ENCODE measurements at places on chromosomes 4 and X. TPM values are rescaled to one million over a fixed set of nuclear protein-coding genes. Genes with fewer than 3 reads are reported as not detected.

The ARFIP1 gene
- 23.2 TPM for polyA plus RNA-seq

GRCh38 chrX:152819266-152819665 lies 11.3 kb downstream of the CETN2 start:
- DNase-seq, result no peak

The TLR6 gene
- polyA plus RNA-seq, result 0.62 TPM

GRCh38 chrX:114178126-114178525 lies 405.8 kb upstream of the HTR2C start:
- no peak for DNase-seq

DNA sequence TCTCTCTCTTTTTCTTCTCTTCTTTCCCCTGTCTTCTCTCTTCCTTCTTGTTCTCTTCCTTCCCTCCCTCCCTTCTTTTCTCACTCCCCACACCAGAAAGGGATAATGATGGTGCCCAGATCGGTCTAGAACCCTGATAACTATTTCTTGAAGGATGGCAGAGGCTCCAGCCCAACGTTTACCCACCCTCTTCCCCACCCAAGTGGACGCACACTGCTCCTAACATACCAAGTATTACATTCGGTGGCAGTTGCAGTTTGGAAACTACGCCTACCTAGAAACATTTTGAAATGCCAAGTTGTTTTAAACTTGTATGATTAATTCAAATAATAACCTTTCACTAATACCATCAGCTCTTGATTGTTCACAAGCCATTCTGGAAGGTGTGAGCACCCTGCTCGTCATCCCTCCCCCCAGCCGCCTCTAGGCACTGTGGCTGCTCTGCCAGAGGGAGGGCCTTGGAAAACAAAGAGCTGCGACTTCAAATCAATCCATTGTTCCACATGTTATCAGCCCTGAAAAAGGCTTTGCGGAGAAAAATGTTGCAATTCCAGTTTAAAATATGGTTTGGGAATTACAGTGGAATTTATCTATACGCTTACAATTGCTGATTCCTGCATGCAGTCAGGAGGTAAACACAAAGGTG lies 1017.5 kb upstream of the TENM3 start:
- DNase-seq, result no peak

GRCh38 chrX:12741416-12741815 lies 49.8 kb upstream of the PRPS2 start:
- DNase-seq, result no peak

GRCh38 chr4:144666539-144667175 lies 20.7 kb downstream of the HHIP start:
- no peak for DNase-seq

- no peak for DNase-seq
Observed at GRCh38 chr4:48343551-48343950, 2.2 kb downstream of the SLAIN2 start.

The TRPC5OS gene
- 0.13 TPM for polyA plus RNA-seq

The PLAC1 gene
- polyA plus RNA-seq, result not detected

DNA sequence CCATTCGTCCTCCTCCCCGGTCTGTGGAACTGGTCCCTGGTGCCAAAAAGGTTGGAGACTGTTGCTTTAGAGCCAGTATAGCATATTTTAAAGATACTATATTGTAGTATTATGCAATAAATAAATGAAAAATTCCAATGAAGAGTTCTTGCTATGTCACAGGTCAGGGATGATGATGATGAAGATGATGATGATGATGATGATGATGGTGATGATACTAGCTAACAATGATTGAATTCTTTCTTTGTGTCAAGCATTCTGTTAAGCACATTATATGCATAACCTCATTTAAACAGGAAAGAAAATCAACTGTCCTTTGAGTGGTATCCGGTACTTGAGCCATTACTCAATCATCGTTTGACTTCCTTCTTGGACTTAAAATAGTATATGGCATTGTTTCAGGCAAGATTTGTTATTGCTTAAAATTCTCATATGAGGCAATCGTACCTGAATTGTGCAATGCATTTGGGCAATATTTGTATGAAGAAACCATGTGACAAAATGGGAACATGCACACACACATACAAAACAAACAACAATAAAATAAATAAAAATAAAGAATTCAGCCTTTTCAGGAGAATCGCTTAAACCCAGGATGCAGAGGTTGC lies 22.8 kb upstream of the TLR2 start:
- DNase-seq, result no peak

GRCh38 chrX:6095469-6095868 lies 133.2 kb downstream of the NLGN4X start:
- DNase-seq, result no peak

Data from kidney (tissue), 22 donors.